ENCODE measurements at places on chromosomes 7 and 10. TPM values are rescaled to one million over a fixed set of nuclear protein-coding genes. Genes with fewer than 3 reads are reported as not detected.
A peak's percentile ranks its signal among the peaks of the same experiment; 100 is the strongest.

GRCh38 chr10:84198206-84198915 is 4.0 kb downstream of the CDHR1 start:
- no peak for DNase-seq

GRCh38 chr7:138308136-138308535 is 151.9 kb upstream of the TRIM24 start:
- no peak for DNase-seq

- no peak for DNase-seq
These were observed 62.2 kb upstream of the TRIM8 start for GRCh38 chr10:102581981-102582580.

DNA sequence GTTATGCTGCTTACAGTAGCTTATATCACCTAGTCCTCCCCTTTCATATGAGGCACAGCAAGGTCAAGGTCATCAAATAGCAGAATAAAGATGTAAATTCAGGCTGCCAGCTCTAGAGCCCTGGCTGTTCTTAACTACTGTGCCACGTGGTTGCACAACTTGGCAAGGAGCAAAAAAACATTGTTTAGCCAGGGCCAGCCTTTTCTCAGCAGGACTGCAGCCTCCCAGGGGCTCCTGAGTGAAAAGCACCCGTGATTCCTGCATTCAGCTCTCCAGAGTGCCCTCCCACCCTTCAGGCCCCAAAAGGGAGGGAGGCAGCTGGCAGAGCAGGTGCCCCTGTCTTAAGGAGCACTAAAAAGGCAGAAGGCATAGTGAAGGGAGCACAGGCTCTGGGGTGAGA is 31.8 kb upstream of the TM9SF3 start:
- peak; percentile 44 for DNase-seq

- DNase-seq = no peak
These were observed 55.2 kb upstream of the EZH2 start for GRCh38 chr7:148939128-148939755.

DNA sequence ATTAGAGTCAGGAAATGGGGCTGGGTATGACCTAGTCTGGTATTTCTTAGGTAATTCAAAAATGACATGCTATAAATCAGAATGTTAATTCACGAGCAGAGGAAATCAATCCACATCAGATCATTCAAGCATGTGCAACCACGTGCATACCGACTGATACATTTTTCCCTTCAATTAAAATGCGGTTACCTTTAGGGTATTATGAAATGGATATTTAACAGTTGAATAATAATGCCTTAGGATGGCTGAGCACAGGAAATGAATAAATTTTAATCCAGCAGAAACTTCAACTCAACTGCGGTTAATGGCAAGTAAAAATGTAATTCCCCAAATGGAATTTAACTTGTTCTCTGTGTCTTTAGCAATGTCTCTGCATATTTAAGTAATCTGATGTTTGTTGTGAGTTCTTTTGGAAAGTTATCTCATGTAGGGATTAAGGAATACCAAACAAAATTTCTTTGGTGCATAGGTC is 9.2 kb downstream of the CPA2 start:
- DNase-seq = no peak

GRCh38 chr7:48466713-48467112 is 295.5 kb downstream of the ABCA13 start:
- no peak for DNase-seq

DNA sequence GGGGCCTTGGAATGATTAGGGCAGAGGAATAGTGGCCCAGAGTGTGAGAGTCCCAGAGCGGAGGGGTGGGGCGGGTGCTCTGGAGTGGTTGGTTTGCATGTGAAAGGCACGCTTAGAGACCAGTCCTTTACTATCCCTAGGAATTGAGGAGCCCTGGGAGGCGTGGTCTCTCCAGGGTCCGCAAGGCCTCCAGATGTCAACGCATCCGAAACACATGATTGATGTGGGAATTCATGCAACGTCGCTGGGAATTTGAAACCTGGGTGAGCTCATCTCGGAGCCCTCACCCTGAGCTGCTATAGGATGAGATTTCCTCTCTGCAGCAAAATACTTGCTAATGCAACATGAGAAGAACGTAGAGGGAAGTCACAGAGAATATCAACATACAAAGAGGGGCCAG is 51.2 kb downstream of the NPTX2 start:
- no peak for DNase-seq

GRCh38 chr7:86951895-86952294 is 107.6 kb downstream of the ELAPOR2 start:
- no peak for DNase-seq

GRCh38 chr7:98418636-98419315 is 17.9 kb upstream of the BAIAP2L1 start:
- peak; percentile 99 for DNase-seq

DNA sequence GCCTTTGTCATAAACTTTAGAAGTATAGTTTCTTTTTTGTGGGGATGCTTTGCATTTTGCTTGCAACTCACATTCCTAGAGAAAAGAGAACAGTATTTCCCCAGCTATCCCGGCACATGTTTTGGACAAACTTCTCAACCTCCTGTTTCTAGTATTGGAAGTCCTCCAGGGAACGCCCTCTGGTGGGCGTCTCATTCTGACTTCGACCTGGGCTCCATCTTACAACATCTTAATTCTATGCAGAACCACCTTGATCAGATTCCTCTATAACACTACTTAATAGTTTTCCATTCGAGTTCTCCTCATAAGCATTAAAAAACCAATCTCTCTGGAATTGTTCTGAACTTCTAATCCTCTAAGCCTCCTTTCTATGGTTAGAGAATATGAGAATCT is 139.5 kb upstream of the FZD8 start:
- peak; percentile 10 for DNase-seq

DNA sequence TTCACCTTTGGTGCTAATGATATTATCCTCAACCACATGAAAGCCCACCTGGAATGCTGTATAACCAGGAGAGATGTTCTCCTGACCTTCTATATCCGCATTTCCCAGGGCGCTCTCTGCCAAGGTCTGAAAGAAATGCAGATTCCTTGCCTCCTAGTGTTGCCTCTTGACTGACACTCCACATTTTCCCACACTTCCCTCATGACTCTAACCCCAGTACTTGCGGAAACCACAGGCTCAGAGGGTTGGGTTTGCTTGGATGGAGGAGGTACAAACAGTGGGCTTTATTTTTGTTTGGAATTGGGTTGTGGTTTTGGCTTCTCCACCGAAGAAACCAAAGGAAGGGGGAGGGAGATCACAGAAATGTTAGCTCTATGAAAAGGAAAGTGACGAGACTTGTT is 222.9 kb upstream of the CELF2 start:
- no peak for DNase-seq

DNA sequence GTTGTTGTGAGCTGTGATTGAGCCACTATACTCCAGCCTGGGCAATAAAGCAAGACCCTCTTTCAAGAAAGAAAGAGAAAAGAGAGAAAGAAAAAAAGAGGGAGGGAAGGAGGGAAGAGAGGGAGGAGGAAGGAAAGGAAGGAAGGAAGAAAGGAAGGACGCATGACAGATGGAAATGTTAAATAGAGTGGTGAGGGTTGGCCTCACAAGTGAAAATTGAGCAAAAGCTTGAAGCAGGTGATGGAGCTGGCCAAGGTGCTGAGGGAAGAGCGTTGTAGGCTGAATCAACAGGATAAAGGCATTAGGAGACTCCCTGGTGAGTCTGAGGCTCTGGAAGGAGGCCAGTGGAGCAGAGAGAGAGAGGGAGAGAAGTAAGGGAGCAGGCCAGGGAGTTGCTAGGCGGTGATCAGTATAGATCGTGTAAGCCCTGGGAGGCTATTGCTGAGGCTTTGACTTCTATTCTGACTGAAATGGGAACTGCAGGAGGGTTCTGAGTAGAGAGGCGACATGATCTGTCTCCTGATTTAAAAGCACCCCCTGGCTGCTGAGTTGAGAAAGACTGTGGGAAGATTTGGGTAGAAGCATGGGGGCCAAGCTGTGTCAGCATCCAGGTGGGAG is 26.5 kb upstream of the TMEM248 start:
- peak; percentile 39 for DNase-seq

- no peak for DNase-seq
These were observed 537.9 kb downstream of the ANKRD7 start for GRCh38 chr7:118762451-118762850.

- DNase-seq = no peak
These were observed 235.0 kb downstream of the BICC1 start for GRCh38 chr10:58747687-58748086.

DNA sequence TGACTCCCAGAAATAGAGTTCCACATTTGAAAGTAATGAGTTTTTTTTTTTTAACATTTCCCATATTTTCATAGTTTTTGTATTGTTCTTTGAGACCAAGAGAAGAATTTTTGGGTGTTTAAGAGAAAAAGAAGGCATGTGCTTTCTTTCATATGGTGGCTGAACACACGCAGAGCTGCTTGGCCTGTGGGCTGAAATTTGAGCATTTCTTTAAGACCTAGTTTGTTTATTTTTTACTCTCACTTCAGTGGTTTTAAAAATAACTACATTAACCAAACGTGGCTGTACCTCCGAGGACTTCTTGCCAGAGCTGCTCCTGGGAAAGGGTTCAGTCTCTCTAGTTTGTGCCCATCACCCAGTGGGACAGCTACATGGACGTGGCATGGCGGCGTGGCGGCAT is 58.3 kb downstream of the INPP5A start:
- no peak for DNase-seq

GRCh38 chr10:63627396-63627795 is 106.2 kb downstream of the REEP3 start:
- peak; percentile 19 for DNase-seq

DNA sequence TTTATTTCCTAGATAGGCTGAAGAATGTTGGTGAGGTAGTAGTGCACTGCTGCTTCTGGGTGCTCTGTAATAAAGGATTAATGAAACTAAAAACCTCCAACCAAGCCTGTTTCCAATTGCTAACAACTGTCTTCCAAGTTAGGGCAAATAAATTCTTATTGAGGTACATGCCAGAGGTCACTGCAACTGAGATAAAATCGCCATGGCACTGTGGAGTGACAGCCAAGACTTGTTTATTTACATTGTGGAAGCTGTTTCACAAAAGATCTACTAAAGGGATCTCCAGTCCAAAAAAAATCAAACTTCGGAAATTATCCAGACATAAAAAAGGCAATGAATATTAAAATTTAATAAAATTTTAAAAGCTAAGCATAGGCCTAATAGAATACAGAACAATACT is 65.2 kb downstream of the HYCC1 start:
- no peak for DNase-seq

- DNase-seq = peak; percentile 53
These were observed 30.1 kb downstream of the C10orf90 start for GRCh38 chr10:126640401-126640800.

DNA sequence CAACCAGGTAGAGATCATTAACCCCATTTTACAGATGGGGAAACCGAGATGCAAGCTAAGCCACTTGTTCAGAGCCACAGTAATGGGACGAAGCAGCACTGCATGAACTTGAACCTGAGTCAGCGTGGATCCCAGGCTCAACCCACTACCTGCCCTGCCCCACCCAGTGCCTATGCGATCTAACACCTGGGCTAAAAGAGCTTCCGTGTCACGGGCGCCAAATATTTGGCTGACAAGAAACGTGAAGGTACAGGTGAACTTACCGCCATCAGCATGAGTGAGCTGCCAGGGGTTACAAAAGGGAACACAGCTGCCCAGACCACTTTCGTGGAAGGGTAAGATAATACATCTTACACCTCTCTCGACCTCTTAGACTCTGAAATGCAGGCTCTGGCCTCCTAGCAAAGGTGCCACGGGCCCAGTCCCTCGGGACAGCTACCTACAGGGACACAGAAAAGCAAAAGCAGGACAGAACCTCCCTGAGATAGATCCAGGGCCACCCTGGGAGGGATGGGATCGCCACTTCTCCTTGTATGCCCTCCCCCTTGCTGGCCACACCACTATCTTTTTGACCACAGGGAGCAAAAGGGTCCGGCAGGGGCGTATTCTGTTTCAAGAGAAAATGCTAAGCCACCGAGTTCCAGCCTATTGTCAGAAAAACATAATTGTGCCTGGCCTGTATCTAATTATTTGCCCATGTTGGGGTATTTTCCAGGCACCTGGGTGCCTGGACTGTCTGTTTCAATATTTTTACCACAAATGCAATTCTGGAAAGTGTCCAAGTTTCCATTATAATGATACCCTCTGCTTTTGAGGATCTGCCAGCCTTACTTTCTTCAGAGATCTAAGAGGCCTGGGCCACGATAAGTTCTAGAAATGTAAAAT is 6.4 kb downstream of the CHST15 start:
- DNase-seq = no peak

- DNase-seq = peak; percentile 54
These were observed 54.8 kb upstream of the AGBL3 start for GRCh38 chr7:134931487-134931886.

GRCh38 chr7:96321031-96321657 is 754 bp downstream of the SLC25A13 start:
- DNase-seq = peak; percentile 83

DNA sequence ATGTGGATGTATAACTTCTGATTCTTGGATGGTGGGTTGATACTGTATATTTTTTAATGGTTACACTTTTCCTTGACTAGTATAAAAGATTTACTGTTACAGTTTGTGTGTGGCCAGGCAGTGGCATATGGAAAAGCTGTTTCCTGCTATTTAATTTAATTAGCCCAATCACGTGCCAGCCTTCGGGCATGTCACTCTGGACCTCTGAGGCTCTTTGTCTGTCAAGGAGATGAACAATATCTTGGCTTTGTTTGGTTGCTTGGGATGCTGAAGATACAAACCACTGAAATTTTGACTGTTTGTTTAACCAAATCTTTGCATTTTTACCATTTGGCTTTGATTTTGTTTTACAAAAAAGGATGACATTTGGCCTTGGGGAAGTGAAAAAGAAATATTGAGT is 185.0 kb downstream of the HDAC9 start:
- no peak for DNase-seq

DNA sequence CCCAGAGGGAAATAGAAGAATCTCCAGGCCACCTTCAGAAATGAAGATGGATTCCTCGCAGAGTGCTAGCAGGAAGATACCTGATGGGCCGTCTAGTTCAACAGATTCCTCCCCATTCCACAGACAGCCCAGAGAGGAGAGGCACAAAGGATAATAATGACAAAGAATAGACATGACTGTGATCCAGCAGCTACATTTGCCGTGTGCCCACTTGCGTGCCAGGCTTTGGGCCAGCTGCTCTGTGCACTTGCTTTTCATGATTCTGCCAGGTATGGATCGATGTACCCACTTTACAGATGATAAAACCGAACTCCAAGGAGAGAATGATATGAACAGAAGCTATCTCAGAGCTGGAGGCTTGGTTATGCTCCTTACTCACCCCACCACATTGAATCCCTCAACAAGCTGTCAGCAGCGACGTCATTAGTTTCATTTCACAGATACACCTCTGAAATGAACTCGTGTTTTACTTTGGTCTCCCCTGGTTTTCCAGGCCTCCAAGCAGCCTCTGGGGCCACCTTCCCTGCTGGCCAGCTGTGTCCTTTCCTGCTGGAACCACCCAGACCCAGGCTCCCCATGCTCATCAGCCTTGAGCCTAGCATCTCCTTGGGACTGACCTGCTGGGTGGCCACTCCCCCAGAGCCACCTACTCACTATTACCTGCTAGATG is 11.9 kb upstream of the WDFY4 start:
- DNase-seq = no peak

SLC26A3 gene
- total RNA-seq = not detected

CDNF gene
- 0.32 TPM for total RNA-seq

CYP26C1 gene
- not detected for total RNA-seq

BTBD16 gene
- not detected for total RNA-seq

CHST3 gene
- 43.3 TPM for total RNA-seq

TAX1BP1 gene
- 98.1 TPM for total RNA-seq

ENTPD1 gene
- total RNA-seq = not detected

GDF2 gene
- total RNA-seq = not detected

PTER gene
- total RNA-seq = 13.3 TPM

HMX2 gene
- not detected for total RNA-seq

AKR1C4 gene
- total RNA-seq = not detected

TDRD1 gene
- total RNA-seq = not detected

PNLIPRP1 gene
- not detected for total RNA-seq

HMX3 gene
- total RNA-seq = not detected

Measured in GM23248 (cell line).